Mammary microvascular endothelial cell (primary cell): ENCODE measurements at places on chromosomes 12 and 14. TPM values are rescaled to one million over a fixed set of nuclear protein-coding genes. Genes with fewer than 3 reads are reported as not detected.

The SELPLG gene
- 0.07 TPM in 1 of 2 replicates, not detected in the other for total RNA-seq

The LRP1-AS gene
- not detected in 2 replicates for total RNA-seq

The PRIMA1 gene
- not detected in 2 replicates for total RNA-seq

The INSM2 gene
- not detected in 2 replicates for total RNA-seq

The DTX3 gene
- total RNA-seq, result 0.40 and 2.0 TPM in 2 replicates

The CCDC177 gene
- not detected in 2 replicates for total RNA-seq

The STAB2 gene
- not detected in 2 replicates for total RNA-seq

The CLEC1B gene
- not detected in 2 replicates for total RNA-seq

The RHOJ gene
- total RNA-seq, result 20.3 and 24.3 TPM in 2 replicates

The CCDC175 gene
- not detected in 2 replicates for total RNA-seq

The ACAD10 gene
- 12.7 and 13.7 TPM in 2 replicates for total RNA-seq

The ESPL1 gene
- 14.8 and 22.2 TPM in 2 replicates for total RNA-seq

The FIGNL2 gene
- 0.15 and 0.33 TPM in 2 replicates for total RNA-seq

The CLBA1 gene
- 2.9 and 3.0 TPM in 2 replicates for total RNA-seq

The PLEKHH1 gene
- 0.05 and 0.13 TPM in 2 replicates for total RNA-seq

The CHST11 gene
- total RNA-seq, result 6.7 and 8.6 TPM in 2 replicates

The FGF23 gene
- not detected in 2 replicates for total RNA-seq

The FBLN5 gene
- total RNA-seq, result 0.15 and 1.6 TPM in 2 replicates

The TSPAN11 gene
- 3.6 and 4.4 TPM in 2 replicates for total RNA-seq

The PTCSC3 gene
- total RNA-seq, result not detected in 2 replicates

The ANG gene
- 6.0 and 6.1 TPM in 2 replicates for total RNA-seq

The PITPNM2 gene
- 13.0 and 13.7 TPM in 2 replicates for total RNA-seq

The GUCY2C gene
- not detected in 2 replicates for total RNA-seq

The GAS2L3 gene
- 25.5 and 25.6 TPM in 2 replicates for total RNA-seq

The LUM gene
- not detected in 2 replicates for total RNA-seq
